ENCODE measurements at places on chromosomes 6 and 20.
A peak's percentile ranks its signal among the peaks of the same experiment; 100 is the strongest.

- no peak overlapping the region for H3K27ac ChIP-seq
- H3K36me3 ChIP-seq, result no peaks in the 10 kb centered on the region
- no peaks in the 10 kb centered on the region for H3K4me1 ChIP-seq
- no peaks in the 10 kb centered on the region for H3K27me3 ChIP-seq
- H3K4me3 ChIP-seq, result no peak overlapping the region
Observed at GRCh38 chr6:73878403-73878802, 182.4 kb downstream of the CD109 start.

DNA sequence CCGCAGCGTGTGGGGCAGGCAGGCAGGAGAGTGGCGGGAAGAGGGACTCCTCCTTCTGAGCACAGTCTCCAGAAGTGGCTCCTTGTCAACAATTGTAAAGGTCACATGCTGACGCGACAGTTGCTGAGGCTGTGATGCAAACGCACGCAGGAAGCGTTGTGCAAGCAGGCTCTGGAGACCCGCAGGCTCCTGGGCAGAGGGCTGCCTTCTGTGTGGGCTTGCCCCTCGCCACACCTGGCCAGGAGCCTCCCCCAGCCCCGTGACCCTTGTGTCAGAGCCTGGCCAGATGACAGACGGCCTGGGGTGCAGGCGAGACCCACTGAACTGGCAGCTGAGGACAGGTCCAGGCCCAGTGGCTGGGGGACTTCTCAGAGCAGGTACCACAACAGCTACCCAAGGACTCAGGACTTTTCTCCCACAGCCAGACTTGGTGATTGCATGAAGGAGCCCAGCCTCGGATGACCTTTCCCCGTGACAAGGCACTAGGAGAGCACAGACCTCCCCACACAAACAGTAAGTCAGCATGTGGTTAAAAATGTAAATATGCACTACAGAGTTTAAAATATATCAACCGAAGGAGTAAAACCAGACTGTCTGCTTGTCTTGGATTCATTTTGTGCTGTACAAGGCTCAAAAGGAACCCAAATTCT is 222.1 kb upstream of the RREB1 start:
- DNase-seq, result peak; percentile 26
- H3K4me1 ChIP-seq, result no peaks in the 10 kb centered on the region

- no peak overlapping the region for H3K4me3 ChIP-seq
- H3K27me3 ChIP-seq, result no peaks in the 10 kb centered on the region
- no peaks in the 10 kb centered on the region for H3K4me1 ChIP-seq
- peaks cover 15% of the 10 kb centered on the region for H3K36me3 ChIP-seq
- H3K27ac ChIP-seq, result no peak overlapping the region
Observed at GRCh38 chr6:139175389-139175948, 40.6 kb downstream of the HECA start.

DNA sequence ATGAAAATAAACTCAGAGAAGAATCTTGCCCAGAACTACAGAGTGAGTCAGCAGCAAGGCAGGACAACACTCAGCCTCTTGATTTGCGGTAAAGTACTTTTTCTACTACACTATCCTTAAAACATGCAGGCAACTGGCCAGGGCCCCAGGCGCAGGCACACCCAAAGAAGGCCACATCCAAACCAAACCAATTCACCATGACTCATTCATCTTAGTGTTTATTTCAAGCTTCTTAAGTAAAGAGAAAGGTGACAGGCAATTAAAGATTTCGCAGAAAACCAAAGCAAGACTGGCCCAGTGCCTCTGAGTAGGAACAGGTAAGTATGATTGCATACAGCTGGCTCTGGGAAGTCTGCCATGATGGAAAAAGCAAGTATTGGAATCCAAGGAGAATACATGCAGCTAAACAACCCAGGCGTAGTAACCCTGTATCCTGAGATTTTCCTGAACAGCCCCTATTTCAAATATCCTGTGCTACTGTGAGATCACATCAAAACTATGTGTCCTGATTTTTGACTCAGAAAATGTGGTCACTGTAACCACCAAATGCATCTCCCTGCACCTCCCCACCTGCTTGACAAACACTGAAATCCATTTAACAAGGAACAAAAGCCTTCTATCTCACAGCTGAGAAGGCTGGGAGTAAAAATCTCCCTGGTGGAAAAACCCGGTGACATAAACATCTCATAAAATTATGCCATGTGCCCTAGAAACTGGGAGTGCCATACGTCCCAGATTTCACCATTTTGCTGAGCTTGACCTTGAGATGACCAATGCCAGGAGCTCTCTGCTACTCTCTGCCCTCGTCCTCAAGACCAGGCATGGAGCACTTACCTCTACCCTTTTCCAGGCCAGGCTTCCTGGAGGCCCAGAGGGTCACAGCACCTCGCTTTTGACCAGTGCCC is 12.4 kb downstream of the WFDC3 start:
- peak overlapping the region; percentile 81 for H3K27ac ChIP-seq
- no peaks in the 10 kb centered on the region for H3K36me3 ChIP-seq
- peaks cover 33% of the 10 kb centered on the region for H3K4me1 ChIP-seq
- no peaks in the 10 kb centered on the region for H3K27me3 ChIP-seq
- no peak overlapping the region for H3K4me3 ChIP-seq
- peak; percentile 90 for DNase-seq

DNA sequence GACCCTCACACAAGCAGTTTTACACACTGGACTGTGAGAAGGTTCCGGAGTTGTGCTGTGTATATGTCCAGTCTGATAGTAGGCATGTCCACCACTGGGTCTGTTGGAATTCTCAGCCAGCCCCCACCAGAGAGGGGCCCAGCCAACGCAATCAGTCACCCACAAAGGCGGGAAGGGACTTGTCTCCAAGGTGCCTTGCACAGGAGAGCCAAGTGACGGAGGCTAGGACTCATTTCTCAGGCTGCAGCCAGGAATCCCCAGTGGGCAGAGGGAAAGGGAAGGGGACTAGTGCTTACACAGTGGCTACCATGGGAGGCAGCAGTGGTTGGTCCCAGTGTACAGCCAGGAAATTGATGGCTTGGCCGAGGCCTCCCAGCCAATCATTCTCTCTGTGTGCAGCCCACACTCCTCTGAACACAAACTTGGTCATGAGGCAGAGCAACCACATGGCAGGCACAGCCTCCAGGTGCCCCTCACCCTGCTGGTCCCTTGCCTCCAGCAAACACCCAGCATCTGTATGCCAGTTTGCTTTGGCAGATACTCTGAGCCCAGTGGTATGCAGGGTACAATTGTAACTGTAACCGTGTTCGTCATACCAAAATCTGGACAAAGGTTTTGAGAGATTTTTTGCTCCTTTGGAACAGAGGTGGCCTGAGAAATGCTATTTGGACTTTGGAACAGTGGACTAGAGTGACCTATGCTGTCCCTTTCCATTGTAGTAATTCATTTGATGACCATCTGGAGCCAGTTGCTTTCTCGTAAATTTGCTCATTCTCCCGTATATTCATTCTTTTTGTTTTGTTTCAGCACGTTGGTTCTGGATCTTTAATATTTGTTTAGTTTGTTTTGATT is 72.9 kb upstream of the MYL9 start:
- no peaks in the 10 kb centered on the region for H3K36me3 ChIP-seq
- no peak overlapping the region for H3K4me3 ChIP-seq
- no peak for DNase-seq
- peaks cover 89% of the 10 kb centered on the region for H3K4me1 ChIP-seq

DNA sequence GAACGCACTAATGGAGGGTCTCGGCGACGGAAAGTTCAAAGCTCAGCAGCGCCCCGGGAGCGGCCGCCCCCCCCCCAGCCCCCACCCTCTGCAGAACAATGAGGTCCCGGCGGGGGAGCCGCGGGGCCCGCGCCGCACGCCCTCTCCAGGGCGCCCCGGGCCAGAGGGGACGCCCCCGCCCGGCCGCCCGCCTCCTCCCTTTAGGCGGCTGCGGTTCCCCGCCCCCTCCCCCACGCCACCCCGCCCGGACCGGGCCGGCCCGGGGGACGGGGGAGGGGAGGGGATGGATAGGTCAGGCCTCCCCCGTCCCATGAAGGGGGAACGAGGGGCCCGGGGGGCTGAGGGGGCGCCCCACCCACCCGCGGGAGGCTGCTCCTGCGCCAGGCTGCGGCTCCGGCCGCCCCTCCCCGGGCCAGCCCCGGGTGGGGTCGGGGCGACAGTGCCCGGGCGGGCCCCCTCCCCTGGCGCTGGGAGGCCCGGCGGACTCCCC is 1.5 kb downstream of the NOL4L start:
- peak overlapping the region; percentile 55 for H3K27ac ChIP-seq
- no peaks in the 10 kb centered on the region for H3K36me3 ChIP-seq
- no peak for DNase-seq
- H3K4me1 ChIP-seq, result peaks cover 5% of the 10 kb centered on the region

- H3K4me3 ChIP-seq, result no peak overlapping the region
- DNase-seq, result peak; percentile 45
Observed at GRCh38 chr20:2314759-2315439, 19.1 kb downstream of the TGM3 start.
